ENCODE measurements at places on chromosomes 6 and 20.

DNA sequence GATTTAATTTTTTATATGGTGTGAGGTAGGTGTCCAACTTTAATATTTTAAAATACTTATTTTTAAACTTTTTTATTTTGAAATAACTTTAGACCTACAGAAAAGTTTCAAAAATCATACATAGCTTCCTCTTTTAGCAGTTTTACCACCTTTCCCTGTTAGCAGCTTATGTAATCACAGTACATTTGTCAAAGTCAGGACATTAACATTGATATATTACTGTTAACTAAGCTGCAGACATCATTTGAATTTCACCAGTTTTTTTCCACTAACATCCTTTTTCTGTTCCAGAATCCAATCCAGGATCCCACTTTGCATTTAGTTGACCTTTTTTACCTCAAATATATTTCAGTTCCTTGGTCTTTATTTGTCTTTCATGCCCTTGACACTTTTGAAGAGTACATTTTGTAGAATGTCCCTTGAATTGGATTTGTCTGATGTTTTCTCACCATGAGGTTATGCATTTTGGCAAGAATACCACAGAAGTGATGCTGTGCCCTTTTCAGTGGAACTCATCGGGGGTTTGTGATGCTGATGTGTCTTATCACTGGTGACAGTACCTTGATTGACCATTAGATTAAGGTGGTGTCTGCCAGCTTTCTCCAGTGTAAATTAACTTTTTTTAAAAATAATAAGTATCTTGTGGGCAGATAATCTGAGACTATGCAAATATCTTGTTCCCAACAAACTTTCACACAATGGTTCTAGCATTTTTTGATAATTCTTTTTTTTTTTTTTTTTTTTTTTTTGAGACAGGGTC is 33.4 kb downstream of the TTLL9 start:
- DNase-seq = no peak

DNA sequence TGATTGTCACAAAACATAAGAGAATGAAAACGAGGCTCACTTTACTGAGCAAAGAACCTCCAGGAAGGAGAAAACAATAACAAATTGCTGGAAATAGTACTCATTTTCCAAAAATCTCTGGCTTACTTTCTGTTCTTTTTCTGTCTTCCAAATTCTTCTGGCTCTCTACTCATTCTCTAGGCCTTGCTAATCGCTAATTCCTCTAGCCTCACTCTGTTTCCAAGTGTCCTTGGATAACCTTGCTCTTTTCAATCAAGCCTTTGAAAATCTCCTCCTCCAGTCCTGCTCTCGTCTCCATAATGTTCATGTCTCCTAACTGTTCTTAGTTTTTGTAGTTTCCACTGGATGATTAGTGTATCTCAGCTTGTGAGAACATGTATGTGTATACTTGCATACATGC is 96.2 kb upstream of the MAP7 start:
- no peak for DNase-seq

- no peak for DNase-seq
Observed at GRCh38 chr6:40162074-40162473, 227.8 kb upstream of the MOCS1 start.

GRCh38 chr20:47551841-47552240 is 50.2 kb downstream of the NCOA3 start:
- DNase-seq = no peak

GRCh38 chr6:148074738-148075137 is 267.9 kb upstream of the SASH1 start:
- DNase-seq = no peak

DNA sequence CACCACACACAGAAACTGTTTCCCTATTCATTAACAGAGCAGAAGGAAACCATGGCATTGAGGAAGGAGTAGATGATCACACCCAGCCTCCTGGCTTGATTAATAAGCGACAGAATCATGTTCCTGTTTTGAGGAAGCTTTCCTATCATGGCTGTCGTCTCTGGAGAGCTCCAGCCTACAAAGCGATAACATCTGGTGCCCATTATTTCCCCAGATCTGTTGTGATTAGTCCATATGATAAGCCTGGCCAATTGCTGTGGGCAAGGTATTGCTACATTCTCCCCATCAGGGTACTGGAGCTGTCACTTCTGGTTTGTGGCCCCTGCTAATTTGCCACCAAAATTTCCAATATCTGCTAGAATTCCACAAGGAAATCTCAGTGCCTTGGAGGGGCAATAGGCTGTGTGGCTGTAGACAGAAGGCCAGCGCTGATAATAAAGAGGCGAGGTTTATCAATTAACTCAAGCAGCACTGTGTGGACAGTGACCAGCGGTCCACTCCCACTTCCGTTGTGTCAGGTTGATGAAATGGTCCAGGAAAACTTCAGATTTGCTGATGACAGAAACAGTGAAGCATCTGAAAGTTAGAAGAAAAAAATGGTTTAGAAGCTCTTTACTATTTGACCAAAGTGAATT is 66.4 kb downstream of the OLIG3 start:
- DNase-seq = no peak

DNA sequence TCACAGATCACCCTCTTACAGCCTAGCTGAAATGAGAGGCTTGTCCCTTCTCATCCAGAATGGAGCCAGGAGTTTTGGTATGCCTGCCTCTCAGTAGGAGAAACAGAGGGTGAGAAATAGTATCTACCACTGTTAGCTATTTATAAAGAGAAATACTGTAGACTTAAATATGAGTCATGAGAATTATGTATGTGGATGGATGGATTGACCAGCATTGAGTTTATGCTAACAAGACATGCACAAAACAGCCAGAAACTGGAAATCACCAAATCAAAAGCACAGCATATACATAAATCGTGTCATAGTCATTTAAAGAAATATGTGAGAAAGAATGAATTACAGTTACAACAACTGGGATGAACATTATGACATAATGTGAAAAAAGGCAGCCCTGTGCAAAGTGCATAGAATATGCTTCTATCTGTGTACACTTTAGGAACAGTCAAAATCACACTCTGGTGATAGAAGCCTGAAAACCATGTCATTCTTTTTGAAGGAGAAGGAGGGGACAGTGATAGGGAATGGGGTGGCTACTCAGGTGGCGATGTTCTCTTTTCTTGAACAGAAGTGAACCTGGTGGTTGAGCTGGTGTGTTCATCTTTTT is 79.8 kb upstream of the KIF25 start:
- no peak for DNase-seq

- DNase-seq = no peak
Observed at GRCh38 chr6:156657296-156657695, 119.9 kb upstream of the ARID1B start.

- DNase-seq = no peak
Observed at GRCh38 chr6:161369339-161369738, 95.5 kb upstream of the AGPAT4 start.

- DNase-seq = no peak
Observed at GRCh38 chr6:162056745-162057144, 670.8 kb downstream of the PRKN start.

GRCh38 chr6:78435671-78436070 is 431.7 kb upstream of the IRAK1BP1 start:
- DNase-seq = no peak

DNA sequence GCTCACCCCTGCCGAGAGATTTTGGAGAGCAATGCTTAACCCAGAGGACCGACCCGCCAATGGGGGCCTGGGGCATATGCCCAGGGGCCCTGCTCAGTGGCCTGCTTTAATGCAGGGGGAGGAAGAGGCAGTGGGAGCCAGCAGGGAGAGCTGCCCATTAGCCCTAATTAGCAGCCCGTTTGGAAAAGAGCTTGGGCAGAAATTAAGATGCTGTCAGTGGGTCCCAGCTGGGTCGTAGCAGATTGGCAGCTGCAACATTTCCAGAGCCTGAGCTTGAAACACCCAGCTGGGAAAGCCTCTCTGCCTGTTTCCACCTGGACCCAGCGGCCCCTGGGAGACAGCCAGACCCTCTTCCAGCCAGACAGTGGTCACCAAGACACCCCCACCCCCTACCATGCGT is 39.5 kb downstream of the CD40 start:
- DNase-seq = no peak

DNA sequence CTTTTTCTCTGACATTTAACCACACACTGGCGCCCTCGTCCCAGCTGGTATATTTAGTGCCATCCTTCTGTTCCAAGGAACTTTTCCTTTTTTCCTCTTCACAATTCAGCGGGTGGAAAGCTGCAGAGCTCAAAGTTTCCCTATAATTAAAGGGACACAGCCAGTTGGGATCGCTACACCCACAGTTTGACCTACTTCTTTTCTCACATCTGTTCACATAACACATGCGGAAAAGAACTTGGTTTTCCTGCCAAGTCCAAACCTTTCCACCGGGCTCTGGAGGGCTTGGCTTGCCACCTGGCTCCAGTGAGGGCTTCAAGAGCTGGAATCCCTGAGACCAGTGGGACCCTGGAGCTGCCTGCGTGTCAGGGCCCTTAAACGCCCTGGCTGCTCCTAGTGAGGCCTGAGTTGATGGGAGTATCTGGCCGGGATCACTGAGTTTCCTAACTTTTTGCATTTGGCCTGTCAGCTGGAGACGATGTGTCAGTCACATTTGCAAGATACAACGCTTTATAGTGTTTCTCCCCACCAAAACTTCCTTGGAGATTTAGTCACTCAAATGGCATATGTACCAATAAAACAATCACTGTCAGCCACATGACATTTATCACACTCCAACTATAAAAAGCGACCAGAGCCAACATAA is 176.0 kb downstream of the SASH1 start:
- no peak for DNase-seq

DNA sequence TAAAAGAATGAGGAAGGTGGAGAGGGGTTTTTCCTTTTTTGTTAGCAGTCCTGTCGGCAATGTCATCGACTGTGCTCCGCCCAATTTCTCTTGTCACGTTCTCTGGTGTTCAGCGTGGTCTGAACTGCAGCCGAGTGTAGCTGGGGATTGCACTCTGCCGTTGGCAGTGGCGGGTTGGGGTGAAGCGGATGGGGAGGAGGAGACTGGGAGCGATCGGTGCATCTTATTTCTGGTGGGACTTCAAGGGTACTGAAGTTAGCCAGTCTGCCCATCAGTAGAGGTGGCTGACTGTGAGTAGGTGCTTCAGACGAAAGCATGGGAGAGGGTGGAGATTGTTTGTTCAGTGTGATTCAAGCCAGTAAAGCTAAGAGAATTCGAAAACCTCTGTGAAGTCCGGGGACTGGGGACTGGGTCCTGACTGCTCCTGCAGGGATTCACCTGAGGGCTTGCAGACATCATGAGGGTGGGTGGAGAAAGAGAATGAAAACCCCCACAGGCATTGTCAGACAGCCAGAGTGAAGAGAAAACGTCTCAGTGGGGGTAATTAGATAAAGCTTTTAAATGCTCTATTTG is 5.1 kb downstream of the RREB1 start:
- DNase-seq = no peak

DNA sequence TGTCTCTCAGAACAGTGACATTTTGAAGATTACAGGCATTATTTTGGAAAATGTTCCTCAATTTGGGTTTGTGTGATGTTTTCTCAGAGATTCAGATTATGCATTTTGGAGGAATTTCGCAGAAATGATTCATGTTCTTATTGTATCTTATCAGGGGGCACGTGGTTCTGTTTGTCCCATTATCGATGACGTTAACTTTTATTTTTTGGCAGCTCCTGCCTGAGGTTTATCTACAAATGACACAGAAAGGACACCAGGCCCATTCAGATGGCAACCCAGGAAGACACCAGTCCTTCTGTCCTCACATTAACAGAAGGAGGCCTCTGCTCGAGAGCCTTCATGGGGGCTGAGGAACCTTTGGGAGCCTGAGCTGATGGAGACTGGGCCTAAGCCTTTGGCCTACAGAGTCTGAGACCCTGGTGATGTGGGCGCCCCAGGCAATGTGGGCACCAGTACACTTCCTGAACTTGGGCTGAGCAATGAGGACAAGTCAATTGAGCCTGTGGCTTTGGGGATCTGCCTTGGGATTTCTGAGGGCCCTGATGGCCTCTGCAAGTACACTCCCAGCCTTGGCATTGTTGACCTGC is 41.2 kb upstream of the EZR start:
- no peak for DNase-seq

DNA sequence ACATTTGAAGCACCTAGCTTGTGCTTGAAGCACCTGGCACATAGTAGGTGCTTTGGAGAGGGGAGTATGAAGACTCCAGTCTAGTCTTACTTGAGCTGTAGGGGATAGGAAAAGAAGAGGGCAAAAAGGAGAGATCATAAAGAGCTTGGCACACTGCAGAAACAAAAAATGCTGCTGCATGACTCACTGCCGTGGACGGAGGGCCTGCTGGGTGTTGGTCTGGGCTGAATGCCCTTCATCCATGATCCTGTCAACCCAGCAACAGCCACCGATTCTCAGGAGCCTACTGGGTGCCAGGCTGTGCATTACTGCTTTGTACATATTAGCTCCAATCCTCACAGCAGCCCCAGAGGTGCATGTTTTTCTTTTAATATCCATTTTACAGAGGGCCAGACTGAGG is 6.0 kb downstream of the PDYN start:
- no peak for DNase-seq

- no peak for DNase-seq
Observed at GRCh38 chr20:45485388-45485787, 15.8 kb downstream of the WFDC2 start.

- no peak for DNase-seq
Observed at GRCh38 chr6:101146389-101146788, 247.1 kb upstream of the GRIK2 start.

GRCh38 chr20:42179768-42180167 is 561.6 kb upstream of the CHD6 start:
- DNase-seq = no peak

DNA sequence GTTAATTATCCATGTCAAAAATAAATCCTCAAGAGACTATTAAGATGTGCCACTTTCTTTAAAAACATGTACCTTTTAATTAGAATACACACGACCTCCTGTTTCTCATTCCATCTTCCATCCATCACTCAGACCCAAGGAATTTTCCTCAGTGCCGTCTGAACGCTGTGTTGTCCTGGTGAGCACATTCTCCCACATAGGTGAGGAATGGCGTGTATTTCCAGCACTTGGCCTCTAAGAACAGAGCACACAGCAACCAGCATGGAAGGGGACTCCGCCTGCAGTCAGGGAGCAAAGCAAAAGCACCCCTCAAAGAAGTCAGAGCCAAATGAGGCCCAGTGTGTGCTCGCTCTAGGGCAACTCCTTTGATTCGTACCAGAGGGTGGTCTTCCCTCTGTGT is 45.9 kb downstream of the TBXT start:
- no peak for DNase-seq

DNA sequence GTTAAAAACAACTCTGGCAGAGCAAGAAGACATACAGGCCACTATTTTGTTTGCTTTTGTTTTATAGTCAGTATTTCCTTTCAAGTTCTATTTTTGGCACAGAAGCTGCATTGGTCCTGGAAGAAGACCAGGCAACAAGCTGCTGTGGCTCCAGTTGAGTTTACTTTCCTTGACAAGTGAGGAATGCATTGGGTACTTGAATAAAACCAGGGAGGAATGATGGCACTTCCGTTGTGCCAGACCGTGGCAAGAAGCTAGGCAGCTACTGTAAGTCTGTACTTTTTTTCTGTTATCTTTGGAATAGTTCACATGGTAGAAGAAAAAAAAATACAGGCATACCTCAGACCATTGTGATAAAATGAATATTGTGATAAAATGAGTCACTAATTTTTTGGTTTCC is 66.3 kb downstream of the NCOA3 start:
- DNase-seq = no peak

Measured in cortex of kidney (tissue), 1 donor.